NCI-H748 treated with DMSO at 0.1 percent for 48 hours (cell line): ENCODE measurements at places on chromosomes 5 and 9.

GRCh38 chr5:142659405-142659804, 26.5 kb downstream of the FGF1 start:
- no peak for DNase-seq

- no peak for DNase-seq
These were observed 164.6 kb downstream of the MAT2B start for GRCh38 chr5:163670036-163670435.

GRCh38 chr9:131656356-131657036, 83.4 kb downstream of the RAPGEF1 start:
- DNase-seq: no peak

DNA sequence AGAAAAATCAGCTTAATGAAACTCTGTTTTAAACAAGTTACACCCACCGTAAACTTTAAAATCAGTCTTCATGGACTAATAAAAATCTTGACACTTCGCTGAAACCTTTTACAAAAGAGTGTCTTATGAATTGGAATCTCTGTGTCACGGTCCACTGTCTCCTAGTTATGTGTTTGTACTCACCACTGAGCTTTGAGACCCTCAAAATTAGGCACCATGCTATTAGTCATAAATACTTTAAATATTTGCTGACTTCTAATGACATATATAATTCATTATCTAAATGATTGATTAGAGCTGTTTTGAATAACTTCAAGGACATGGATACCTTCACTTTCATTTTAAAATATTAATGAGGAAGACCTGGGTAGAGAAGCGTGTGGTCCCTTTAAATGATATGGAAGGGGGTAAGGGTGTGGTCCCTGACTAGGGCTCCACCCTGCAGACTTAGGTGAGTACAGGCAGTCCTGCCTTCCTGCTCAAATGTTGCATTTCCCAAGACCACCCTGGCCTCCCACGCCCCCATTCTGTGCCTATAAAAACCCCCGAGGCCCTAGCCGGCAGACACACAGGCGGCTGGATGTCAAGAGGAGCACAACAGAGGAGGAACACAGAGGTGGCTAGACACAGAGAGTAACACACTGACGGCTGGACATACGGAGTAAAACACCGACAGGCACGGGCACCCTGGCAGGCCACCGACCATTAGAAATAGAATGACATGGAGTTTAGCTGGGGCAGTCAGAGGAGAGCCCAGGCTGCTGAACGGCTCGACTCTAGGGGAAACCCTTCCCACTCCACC, 179.0 kb upstream of the CDH9 start:
- DNase-seq: peak; percentile 63

GRCh38 chr9:33860200-33860871, 43.4 kb downstream of the UBE2R2 start:
- no peak for DNase-seq

GRCh38 chr5:128225245-128226030, 141.9 kb downstream of the SLC12A2 start:
- DNase-seq: no peak

DNA sequence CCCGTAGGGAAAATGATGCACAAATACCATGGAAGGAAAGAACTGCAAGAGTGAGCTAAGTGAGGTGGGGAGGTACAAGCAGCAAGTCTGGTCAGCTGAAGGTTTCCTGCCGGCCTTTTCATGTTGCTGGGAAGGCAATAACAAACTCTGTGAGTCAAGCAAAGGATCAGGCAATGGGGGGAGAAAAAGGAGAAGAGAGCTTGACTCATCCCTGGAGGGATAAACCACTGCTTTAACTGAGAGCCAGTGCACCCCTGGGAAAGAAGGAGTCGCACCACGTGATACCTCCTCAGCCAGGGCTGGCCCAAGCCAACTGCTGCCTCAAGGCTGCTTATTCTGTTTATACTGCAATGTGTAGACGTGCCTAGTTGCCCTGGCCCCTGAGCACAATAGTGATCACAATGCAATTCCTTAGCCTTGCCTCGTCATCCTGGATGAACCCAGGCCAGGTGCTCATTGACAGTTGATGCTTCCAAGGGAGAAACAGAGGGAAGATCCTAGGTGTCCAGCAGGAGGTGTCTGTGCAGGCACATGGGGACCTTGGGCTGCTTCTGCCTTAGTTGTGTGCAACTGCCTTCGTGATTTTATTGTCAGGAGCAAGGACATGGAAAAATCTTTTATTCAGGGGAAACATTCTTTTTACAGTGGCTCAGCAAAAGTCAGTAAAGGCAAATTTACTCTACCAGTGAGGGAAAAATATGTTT, 203.0 kb upstream of the TUT7 start:
- no peak for DNase-seq

DNA sequence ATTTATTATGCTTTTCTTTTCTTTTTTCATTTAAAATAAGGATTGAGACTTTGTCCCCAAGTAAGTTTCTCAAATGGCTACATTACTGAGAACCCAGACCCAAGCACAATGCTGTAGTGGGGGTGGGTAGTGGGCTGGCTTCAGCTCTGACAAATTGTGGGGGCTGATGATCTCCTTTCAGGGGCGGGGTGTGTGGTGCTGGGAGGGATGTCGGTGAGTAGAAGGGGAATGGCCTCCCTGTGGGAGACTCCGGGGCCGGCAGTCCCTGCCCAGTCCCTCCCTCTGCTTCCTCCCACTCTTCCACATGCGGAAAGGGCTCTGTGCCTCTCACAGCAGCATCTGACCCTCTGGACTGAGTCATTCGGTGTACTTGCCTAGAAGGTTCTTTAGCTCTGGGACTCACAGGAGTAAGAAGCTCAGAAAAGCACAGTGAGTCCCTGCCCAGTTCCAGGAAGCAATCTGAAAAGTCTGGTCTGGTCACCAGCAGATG, 14.3 kb downstream of the CD180 start:
- no peak for DNase-seq
